MV-4-11 (cell line): ENCODE measurements at places on chromosomes 2 and 18.
A peak's percentile ranks its signal among the peaks of the same experiment; 100 is the strongest.

- no peak for DNase-seq
Observed at GRCh38 chr2:120807751-120808150, 72.1 kb downstream of the GLI2 start.

DNA sequence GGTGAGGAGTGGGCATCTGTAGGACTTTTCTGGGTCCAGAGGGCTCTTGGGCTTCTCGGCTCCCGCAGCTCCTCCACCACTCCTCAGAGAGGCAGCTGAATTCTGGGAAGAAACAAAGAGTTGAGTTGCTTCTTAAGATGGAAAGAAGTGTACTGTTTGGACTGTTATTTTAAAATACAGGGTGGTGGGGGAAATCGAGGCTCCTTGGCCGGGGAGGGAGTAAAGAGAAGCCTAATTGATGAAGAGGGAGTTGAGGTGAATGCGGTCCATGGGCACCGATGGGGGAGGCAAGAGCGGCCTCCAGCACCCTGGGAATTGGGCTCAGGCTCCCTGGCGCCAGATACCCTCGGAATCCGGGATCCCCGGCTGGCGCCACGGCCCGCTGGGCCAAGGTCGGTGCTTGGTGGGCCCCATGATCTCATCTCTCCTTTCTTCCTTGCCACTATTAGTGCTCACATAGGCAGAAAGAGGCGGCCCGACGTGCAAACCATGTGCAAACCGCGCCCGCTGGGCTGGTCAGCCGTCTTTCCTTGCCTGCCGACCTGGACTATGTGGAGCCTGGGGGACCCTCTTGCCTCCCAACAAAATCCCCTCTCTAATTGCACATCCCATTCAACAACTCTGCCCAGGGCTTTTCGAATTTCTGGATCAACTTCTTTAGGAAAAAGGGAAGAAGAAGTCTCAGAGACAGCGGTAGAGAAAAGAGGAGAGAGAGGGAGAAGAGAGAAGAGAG, 604 bp upstream of the SIX3 start:
- no peak for DNase-seq

DNA sequence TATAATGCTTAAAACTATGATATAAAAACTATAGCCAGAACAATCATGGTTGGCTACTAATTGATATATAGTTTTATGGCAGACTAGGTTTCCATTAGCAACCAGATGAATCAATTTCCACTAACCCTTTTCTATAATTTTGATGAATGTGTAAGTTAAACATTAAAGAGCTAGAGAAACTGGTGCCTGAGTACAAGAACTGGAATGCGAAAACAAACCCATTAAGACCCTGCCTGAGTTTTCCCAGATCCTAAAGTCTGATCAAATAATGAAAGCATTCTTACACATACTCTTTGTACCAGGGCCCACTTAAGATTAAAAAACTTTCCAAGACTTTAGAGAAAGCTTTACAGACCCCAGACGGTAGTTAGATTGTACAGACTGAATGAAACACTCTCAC, 21.3 kb downstream of the MRPL19 start:
- no peak for DNase-seq

GRCh38 chr2:152493945-152494528, 159.1 kb downstream of the FMNL2 start:
- DNase-seq, result no peak

DNA sequence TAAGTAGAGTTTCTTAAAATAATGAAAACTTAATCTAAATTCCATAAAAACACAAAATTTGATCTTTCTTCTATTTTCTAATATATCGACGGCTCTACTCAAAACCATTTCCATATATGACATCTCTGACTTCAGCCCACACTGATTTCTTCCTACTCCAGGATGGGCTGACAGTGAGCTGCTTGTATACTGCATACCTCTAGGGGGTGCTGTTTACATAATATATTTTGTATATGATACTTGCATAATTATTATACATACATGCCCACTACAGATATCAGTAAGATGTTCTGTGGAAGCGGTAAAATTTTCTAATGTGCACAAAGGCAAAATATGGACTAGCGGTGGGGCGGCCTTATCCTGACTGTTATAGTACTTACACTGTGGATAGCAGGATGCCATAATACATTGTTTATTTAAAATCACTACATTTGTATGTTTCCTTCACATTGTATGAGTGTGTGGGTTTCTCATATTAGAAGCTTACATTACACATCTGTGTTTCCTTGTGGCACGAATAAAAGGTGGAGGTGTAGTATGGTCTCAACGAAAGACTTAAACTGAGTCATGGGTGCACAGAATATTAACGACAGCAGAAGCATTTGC, 66.1 kb upstream of the NXPH2 start:
- peak; percentile 37 for DNase-seq

DNA sequence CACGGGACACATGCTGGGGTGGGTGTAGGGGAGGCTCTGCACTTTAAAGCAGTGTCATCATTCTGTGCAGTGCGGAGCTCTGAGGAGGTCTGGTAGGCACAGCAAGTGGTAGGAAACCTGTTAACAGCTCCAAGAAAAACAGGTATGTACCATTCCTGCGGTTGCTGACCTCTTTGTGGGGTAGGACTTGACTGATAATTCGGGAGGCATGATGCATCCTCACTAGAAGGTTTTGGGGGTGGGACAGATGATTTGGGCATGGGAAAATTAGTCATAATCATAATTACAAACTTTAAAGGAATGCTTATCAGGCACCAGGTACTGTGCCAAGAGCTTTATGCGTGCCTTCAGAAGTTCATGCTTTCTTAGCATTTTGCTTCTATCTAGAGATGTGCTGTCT, 9.7 kb downstream of the DOK1 start:
- no peak for DNase-seq

DNA sequence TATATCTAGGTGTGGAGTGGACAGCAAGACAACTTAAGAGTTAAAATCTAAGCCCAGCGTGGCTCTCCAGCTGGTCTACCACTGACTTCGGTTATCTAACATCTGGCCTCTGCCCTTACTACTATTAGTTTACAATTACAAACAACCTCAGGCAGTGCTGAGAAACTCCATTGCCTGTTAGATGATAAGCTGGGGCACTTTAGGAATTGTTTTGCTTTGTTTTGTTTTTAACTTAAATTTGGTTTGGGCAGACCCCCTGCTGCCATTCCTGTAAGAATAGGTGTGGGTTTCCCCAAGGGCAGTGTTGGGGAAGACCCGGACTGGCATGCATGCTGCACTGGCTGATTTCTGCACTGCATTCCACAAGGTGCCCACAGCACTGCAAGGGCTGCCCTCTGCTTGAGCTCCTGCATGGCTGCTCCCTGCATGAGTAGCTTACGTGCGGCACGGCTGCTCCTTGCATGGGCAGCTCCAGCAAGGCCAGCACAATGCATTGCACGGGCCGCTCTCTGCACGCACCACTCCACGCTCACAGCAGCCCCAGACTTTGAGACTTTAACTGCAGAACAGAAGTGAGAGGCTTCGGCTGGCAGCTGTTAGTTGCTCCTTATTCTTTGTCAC, 74.2 kb upstream of the SERTAD2 start:
- no peak for DNase-seq

- DNase-seq, result no peak
Observed at GRCh38 chr2:180947208-180947689, 33.2 kb upstream of the UBE2E3 start.

- DNase-seq, result no peak
Observed at GRCh38 chr2:4357121-4357520, 653.7 kb downstream of the DCDC2C start.

GRCh38 chr2:136251885-136252585, 134.1 kb upstream of the CXCR4 start:
- DNase-seq, result no peak

DNA sequence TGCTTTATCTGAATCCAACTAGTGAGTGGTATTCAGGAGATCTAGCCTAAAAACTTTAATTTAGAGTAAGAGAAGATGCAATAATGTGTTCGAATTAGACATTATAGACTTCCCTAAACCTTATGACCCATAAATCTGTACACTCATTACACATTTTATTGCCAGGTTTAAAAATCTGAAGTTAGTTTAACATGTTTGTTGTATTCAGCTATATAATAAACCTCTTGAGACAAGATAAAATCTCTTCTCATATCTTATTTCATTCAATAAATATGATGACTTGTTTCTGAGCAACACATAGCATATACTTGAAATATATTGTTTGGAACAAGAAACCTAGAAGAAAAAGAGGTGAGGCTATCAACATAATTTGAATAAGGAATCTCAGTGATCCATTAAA, 150.7 kb downstream of the CDH7 start:
- DNase-seq, result no peak

DNA sequence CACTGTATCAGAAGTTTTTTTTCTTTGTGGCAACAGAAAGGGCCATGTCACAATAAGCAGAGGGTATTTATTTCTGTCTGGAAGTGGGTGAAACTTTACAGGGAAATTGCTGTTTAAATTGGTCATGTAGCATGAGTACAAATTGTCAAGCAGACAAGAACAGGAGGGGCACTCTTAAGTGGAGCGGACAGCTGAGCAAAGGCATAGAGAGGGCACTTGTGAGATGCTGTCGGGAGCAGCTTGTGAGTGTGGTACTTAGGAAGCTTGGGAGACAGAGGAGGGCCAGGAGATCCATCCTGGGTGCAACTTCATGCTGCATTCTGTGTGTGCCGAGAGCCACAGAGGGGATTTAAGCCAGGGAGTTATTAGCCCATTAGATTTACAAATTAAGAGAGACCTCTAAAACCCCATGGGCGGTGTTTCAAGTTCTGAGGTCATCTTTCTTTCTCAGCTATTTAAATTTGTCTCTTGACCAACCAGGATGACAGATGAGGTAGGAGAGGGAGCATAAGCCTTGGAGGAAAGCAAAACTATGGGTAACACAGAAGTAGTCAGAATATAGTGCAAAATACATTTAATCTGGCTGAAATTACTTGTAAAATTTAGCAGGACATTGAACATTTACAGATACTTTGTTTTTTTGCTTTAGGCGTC, 30.4 kb downstream of the INPP4A start:
- no peak for DNase-seq

DNA sequence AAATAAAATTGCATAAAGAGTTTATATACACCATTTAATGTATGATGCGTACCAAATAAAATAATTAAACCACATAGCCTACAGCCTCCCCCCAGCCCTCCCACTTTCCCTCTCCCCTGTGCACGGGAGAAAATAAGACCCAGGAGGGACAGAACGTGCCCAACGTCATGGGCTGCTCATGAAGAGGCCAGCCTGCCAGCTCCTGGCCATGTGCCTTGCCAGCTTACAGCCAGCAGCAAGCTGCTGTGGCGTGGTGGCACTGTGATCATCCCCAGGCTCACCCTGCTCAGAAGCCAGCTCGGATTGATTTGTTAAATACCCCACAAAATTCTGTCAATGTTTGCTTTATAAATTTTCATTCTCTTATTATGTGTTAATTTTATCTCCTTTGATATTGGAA, 7.6 kb downstream of the GPR148 start:
- DNase-seq, result no peak

- no peak for DNase-seq
Observed at GRCh38 chr18:51401912-51402311, 204.4 kb upstream of the MEX3C start.
